Upper lobe of right lung (tissue), 1 donor: ENCODE measurements at places on chromosomes 3 and 15.

DNA sequence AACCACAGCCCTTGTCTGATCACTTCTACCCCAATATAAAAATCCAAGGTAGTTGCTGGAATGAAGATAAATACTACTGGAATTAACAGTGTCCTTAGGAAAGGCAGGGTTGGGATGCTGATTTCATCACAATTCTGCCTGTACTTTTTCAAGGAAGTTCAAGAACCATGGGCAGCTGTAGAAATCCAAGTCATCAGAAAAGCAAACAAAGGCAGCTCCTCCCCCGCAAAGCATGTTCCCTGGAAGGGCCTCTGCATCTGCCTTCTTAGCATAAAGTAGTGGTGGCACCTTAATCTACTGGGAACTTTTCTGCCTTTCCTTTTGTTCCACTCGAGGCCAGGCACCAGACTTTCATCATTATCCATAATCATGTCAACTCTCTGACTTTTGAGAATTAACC, 54.4 kb downstream of the ERC2 start:
- no peak for DNase-seq

GRCh38 chr3:159149131-159149530, 347.3 kb downstream of the MFSD1 start:
- DNase-seq = no peak

DNA sequence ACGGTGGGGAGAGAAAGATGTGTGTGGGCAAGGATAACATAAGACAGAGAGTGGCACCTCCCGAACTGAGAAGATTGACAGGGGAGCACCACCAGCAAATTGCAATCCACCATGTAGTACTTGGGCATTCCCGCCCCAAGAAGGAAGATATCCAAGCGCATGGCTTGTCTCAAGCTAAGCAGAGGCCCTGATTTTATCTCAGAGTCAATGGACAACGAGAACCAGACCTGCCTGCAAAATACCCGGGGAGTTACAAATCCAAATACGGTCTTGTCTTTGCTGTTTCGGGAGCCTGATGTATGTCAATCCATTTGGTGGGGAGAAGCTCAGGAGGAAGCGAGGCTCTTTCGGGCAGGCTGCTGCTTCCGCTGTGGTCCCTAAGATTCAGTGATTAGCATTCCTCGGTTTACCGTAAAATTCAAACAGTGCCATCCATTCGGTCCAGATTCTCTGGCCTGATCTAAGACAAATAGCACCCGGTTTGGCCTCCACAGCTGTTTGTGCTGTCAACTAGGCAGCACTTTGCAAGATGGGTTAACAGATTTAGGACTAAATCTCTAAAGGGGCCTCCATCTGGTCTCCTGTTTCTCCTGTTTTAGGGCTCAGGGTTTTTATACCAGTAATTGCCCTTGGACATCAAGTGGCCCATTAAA, 97.7 kb upstream of the WNT5A start:
- DNase-seq = no peak

DNA sequence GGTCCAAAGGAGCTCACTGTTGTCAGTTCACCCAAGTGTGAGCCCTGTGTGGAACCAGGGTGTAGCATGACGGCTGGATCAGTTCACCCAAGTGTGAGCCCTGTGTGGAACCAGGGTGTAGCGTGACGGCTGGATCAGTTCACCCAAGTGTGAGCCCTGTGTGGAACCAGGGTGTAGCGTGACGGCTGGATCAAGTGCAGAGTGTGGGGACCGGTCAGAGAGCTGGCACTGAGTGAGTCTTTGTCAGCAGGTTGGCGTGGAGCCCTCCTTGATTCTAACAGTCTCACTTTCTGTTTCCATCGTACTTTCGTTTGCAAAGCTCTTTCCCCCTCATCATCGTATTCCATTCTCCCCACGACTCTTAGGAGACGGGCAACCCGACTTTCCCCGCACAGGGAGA, 57.9 kb upstream of the DLG1 start:
- DNase-seq = peak; percentile 66

DNA sequence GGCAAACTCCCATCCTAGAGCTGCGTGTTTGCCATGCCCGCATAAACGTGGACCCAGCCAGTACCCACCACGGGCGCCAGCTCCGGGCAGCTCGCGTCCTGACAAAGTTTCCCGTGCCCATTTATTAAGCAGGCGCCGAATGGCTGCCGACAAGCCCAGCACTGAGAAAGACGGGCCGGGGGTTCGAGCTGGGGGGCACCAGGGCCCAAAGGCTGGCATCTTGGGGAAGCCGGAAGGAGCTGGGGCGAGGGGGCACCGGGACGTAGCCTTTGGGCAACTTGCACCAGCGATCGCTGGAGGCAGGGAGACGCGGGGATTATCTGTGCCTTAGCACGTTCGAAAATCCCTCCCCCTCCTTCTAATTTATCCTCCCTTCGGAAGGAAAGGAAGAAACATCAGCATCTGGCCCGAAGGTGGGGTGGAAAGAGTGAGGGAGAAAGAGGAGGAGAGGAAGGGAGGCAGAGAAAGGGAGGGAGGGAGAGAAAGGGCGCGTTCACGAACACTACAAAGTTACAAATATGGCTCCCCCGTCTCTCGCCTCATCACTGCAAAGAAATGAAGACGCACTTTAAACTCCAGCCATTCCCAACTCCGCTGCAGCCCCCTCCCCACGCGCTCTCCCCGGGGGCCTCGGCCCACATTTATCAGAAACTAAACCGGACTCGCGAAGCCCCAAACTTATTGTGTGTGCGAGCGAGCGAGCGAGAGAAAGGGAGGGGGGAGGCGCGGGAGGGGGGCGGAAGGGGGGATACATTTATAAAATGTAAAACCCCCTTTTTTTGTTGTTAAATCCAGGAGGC, 1.0 kb downstream of the ANP32A start:
- DNase-seq = peak; percentile 72

- DNase-seq = no peak
These were observed 85.1 kb upstream of the NANOGP8 start for GRCh38 chr15:35170207-35170606.

GRCh38 chr15:65033659-65034269, 4.3 kb upstream of the MTFMT start:
- no peak for DNase-seq

GRCh38 chr15:57160823-57161560, 215.3 kb upstream of the CGNL1 start:
- no peak for DNase-seq

- peak; percentile 69 for DNase-seq
These were observed 46.8 kb downstream of the MGLL start for GRCh38 chr3:127775398-127776109.

DNA sequence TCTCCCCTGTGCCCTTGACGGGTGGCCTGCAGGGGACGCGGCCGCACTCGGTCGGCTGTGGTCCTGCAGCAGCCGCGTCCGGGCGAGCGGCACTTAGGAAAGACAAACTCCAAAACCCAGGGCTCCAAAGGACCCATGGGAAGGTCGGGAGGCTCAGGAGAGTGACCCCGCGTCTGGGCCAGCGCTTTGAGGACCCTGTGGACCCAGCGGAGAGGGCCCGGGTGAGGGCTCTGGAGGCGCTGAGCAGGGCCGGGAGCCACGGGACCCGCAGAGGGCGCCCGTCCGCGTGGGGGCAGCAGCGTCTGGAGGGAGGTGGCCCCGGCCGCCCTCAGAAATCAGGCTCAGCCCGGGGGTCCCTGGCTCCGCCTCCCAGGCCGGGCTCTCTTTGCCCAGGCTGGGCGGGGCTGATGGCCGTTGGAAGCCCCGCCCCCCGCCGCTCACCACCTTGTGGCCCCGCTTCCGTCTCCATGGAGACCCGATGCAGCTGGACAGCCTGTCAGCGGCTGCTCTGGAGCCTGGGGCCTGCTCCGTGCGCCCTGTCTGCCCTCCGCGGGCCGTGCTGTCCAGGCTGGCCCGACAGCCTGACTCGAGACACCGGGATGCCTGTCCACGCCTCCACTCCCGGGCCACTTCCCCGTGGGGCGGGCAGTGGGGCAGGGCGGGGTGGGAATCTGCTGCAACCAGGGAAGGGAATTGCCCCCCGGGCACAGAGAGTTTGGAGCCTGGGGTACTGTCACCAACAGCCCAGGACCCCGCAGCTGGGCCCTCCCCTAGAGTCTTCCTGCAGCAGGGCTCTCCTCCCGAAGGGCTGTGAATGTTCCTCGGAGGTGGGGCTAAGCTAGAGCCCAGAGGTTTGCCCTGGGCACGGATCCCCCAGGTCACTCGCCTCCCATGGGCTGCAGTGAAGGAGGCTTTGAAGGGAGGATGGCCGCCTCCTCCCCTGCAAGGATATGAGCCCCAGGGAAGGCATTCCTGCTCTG, 34.8 kb upstream of the RPL32 start:
- DNase-seq = no peak

DNA sequence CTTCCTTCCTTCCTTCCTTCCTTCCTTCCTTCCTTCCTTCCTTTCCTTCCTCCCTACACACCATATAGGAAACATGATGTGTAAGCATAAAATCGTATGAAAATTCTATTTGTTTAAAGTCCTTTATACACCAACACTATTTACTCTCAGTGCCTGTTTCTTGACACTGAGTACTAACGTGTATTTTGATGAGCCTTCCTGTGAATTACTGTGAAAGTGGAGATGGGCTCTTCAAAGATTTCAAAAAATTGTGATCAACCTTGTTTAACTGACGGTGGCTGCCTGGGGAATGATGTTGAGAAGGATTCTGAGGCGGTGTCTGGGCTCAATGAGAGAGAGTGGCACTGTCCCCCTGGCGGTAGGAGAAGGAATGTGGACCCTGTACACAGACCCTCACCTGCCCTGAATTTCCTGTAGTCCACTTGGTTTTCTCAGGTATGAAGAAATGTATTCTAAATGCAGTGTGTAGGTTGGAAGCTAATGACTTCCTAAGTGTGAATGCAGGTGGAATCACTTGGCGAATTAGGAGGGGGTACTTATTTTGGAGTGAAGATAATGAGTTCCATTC, 237.9 kb downstream of the GAP43 start:
- no peak for DNase-seq

- DNase-seq = no peak
These were observed 14.1 kb upstream of the AHSG start for GRCh38 chr3:186598794-186599141.

DNA sequence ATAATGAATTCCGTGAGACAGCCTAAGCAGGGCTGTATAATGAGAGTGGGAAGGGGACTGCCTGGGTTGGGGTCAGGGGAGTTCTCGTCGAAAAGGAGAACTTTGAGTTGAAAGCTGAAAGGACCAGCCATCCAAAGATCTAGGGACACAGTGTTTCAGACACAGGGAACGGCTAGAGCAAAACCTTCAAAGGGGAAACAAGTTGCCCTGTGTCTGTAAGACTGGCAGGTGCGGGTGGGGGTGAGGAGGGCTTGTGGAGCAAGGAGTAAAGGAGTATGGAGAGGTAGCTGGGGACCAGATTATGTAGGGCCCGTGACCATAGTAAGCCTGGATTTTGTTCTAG, 1.3 kb upstream of the SRP14 start:
- DNase-seq = no peak

- DNase-seq = no peak
These were observed 13.8 kb upstream of the POLR2M start for GRCh38 chr15:57692709-57693108.

DNA sequence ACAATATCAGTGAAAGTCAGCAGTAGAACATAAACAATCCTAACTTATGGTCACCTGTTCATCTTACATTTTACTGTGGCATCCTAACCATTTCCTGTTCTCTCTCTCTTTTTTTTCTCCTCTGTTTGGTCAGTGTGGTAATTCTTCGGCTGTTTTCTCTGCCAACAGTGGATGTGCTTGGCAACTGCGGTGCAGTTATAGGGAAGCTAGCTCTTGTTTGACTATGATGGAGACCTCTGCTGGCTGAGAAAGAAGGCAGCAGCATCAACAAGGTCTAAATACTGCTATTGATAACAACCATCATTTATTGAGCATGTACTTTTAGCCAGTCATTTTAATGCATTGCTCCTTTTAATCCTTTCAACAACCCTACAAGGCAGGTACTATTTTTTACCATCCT, 723 bp upstream of the DRD3 start:
- DNase-seq = no peak

DNA sequence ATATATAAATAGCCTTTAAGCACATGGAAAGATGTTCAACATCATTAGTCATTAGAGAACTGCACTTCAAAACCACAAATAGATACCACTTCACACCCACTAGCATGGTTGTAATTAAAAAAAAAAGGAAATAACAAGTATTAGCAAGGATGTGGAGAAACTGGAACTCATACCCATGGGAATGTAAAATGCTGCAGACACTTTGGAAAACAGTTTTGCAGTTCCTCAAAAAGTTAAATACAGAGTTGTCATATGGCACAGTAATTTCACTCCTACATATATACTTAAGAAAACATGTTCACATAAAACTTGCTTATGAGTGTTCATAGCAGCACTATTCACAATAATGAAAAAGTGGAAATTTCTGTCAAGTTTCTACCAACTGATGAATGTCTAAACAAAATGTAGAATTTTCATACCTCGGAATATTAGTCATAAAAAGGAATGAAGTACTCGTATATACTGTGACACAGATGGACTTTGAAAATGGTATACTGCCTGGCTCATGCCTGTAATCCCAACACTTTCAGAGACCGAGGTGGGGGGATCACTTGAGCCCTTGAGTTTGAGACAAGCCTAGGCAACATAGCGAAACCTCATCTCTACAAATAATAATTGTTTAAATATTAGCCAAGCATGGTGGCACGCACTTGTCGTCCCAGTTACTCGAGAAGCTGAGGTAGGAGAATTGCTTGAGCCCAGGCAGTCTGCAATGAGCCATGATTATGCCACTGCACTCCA, 28.1 kb downstream of the BCL2A1 start:
- no peak for DNase-seq

DNA sequence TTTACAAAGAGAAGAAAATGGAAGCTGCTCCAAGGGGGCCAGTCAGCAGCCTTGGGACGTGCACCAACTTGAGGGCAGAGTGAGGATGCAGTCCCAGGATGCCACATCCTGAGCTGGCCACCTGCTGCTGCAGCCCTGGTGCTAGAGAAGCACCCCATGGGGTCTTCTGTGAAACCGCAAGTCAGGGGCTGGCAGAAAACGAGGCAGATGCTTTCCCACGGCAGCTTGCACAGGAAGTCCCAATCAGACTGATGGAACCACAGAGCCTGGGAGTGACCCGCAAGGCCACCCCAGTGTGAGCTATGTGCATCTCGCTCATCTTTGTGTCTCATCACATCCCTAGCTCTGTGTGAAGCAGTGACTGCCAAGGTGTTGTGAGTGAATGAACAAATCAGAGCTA, 76.5 kb downstream of the NUP210 start:
- DNase-seq = no peak

- no peak for DNase-seq
These were observed 46.0 kb downstream of the NSMCE3 start for GRCh38 chr15:29223640-29224039.

DNA sequence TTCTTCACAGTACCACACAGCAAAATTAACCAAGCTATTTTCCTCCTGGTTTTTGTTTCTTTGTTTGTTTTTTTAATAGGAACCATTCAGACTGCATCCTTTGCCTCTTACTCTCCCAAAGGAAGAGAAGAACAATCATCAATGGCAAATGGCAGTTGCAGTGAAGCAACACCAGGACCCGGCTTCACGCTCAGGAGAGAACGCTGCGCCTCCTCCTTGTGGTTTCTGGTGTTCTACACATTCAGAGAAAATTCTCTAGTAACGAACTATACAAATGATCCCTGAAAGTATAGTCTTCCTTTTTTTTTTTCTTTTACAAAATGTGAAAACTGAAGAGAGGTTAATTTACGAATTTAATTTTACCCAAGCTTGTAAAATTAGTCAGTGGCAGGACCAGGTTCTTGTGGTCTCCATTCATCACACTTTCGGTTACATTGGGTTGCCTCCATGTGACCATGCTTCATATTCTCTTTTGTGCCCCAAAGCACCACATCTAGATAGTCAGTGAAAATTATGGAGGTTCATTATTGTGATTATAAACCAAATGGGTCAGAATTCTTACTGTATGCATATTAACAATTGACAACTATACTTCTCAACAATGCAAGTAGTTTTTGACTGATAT, 10.6 kb upstream of the MINDY2 start:
- DNase-seq = no peak

- DNase-seq = no peak
These were observed 72.3 kb downstream of the CHSY1 start for GRCh38 chr15:101179341-101180153.
